MCF 10A (cell line): ENCODE measurements at places on chromosomes 11 and 22.
A peak's percentile ranks its signal among the peaks of the same experiment; 100 is the strongest.

DNA sequence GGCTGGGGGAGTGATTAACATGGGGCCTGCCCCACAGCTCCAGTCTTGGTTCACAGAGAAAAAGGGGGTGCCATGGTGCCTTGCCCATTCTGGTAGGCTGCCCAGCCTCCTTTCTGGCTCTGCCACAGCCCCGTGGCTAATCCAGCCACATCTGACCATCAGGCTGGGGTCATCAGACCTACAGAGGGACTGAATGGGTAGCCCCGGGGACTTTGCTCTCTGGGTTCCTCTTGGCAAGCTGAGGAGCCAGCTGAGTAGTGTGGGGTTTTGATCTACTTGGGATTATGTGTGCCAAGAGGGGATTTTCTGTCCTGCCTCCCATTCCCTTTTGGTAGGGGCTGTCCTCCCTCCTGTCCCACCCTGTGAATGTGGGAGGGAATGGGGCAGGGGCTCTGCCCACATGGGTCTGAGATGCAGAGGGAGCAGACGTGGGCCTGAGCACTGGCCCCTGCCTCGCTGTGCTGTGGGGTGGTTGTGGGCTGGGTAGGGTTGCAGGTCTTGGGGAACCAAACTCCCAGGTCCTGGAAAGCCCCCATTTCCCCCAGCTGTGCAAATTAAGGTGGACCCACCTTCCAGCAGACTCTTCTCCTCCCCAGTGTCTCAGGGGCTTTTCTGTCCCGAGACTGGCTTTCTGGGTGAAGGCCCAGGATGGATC lies 32.0 kb downstream of the CD82 start:
- DNase-seq: no peak

DNA sequence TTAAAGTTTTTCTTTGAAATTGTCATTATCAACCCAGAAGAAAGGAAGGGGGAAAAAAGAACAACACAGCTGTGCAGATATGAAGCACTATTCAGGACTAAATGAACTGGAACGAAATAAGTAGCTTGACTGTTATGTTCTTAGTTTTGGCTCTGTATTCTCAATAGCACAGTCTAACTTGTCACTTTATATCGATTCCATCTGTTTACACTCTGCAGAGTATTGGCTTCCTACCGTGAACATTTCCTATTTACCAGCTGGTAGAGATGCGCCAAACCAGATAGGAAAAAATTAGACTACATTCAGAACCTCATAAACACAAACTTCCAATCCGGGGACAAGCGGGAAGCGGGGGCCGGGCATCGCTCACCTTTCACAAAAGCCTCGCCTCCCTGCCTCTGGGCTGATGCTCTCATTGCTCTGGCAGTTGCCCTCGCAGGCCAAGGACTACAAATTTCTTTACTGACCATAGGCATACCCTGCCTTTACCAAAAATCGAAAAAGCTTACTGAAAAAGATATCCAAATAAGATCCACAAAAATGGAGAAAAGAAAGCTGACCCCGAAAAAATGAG lies 66.2 kb downstream of the EFCAB6 start:
- DNase-seq: no peak

GRCh38 chr11:32344946-32345345 lies 90.4 kb downstream of the WT1 start:
- no peak for DNase-seq

GRCh38 chr11:127191689-127192088 lies 191.1 kb upstream of the KIRREL3 start:
- no peak for DNase-seq

DNA sequence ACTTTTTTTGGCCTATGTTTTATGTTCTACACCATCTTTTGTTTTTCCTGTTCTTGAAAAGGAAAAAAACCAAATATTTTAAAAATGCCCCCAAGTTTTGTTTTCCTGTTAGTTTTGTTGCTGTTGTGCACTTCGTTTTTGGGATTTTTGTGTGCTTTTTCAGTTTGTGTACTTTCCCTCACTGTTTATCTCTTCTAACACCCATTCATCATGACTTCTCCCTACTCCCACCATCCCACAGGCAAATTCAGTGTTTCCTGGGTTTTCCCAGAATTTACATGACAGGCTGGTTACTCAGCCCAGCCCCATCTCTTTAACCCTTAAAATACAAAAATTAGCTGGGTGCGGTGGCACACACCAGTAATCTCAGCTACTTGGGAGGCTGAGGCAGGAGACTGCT lies 15.6 kb downstream of the TMEM123 start:
- no peak for DNase-seq

DNA sequence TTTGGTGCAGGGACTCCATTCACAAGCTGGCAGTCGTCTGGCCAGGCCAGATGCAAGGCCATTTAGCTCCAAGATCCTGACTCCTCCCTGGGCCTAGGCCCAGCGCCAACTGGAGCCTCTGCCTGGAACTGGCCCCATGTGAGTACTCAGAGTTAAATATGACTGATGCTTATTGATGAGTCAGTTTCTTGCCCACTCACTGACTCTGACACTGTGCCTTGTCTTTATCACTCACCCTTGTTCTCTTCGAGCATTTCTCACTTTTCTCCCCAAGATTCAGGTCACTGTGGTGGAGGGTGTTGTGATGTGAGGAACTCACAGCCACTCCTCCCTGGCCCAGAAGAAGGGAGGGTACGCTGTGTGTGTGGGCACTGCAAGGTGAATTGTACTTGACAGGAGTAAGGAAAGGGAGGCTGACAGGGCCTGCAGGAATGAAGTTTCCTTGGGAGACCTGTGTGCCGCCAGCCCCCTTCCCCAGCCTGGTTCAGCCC lies 23.2 kb upstream of the ST3GAL4 start:
- DNase-seq: peak; percentile 94

DNA sequence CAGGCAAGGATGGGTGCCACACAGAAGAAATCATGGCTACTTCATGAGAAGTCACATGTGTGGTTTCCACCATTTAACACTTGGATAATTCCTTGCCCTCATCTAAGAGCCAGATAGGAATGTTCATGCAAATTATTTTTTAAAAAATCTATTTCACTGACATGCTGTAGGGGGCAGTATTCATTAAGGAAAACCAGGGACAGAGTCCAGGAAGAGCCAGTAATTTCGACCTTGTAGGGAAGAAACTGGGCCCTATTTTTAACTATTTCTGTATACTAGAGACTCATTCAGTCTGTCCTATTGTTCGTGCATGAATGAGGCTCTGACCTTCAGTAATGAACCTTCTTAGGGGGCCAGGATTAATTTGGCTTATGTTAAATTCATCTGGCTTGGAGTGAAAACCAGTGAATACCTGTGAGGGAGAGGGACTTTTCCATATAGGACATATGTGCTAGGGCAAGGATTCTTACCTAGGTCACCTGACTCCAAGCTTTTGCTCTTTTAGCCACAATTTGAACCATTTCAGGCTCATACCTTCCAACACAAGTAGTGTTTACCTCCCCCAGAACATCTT lies 192.7 kb downstream of the NAV2 start:
- peak; percentile 35 for DNase-seq

- DNase-seq: peak; percentile 71
Measured at GRCh38 chr11:74443071-74443864, 24.1 kb downstream of the KCNE3 start.

- DNase-seq: peak; percentile 27
Measured at GRCh38 chr22:29733362-29734201, 13.8 kb downstream of the CABP7 start.

GRCh38 chr22:38767313-38767712 lies 11.5 kb upstream of the SUN2 start:
- no peak for DNase-seq

GRCh38 chr11:129968591-129969419 lies 33.8 kb downstream of the PRDM10 start:
- DNase-seq: no peak

DNA sequence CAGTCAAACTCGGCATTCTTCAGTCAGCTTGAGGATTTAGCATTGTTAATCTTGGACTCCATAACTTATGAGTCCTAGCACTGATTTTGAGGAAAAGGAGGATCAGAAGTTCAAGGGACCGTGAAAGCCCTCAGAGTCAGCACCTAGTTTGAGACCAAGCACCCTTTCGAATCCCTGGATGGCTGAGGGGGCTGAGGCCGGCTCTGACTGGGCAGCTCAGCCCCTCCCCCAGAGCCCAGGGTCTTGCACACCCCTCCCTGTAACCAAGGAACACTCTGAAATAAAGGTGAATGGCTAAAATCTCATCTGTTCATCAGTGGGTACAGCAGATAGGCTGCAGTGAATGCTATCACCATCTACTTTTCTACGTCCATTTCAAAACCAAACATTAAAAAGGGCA lies 27.3 kb downstream of the SLC25A18 start:
- DNase-seq: no peak

DNA sequence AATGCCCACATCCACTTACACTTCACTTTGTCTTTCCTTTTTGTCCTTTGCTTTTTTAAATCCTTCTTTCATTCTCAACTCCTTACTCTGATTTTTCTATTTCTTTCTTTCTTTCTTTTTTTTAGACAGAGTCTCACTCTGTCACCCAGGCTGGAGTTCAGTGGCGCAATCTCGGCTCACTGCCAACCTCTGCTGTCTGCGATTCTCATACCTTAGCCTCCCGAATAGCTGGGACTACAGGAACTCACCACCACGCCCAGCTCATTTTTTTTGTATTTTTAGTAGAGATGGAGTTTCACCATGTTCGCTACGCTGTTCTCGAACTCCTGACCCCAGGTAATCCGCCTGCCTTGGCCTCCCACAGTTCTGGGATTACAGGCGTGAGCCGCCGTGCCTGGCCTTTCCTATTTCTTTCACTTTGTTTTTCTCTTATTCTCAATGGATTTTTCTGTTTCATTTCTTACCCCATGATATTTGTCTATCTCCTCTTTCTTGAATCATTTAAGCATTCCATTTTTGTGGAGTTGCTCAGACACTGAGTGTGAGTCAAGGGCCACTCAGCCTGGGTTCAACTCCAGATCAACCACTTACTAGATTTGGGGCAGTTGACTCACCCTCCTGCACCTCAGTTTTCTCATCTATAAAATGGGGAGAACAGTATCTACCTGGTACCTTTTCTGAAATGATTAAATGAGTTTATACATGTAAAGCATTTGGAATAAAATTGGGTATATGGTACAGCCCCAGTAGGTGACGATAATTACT lies 7.6 kb downstream of the KCNJ5 start:
- peak; percentile 85 for DNase-seq

- peak; percentile 92 for DNase-seq
Measured at GRCh38 chr22:37904572-37905533, 1.2 kb upstream of the MICALL1 start.

- DNase-seq: no peak
Measured at GRCh38 chr11:114215428-114215827, 80.8 kb upstream of the NNMT start.

GRCh38 chr22:48099251-48099650 lies 1336.8 kb downstream of the TBC1D22A start:
- no peak for DNase-seq

DNA sequence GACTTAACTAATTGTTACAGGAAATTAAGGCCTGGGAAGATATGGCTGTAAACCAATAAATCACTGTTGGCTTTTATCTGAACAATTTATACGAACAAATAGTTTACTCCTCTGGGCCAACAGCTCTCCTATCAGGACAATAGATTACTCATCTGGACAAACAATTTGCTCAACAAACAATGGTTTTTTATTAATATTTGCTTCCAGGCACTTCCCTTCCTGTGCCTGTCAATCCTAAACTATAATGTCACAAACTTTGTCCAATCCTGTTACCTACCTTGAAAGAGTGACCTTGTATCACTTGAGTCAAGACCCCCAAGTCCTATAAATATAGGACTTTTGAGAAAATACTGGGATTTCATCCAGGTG lies 87.6 kb upstream of the OR9Q1 start:
- DNase-seq: no peak

DNA sequence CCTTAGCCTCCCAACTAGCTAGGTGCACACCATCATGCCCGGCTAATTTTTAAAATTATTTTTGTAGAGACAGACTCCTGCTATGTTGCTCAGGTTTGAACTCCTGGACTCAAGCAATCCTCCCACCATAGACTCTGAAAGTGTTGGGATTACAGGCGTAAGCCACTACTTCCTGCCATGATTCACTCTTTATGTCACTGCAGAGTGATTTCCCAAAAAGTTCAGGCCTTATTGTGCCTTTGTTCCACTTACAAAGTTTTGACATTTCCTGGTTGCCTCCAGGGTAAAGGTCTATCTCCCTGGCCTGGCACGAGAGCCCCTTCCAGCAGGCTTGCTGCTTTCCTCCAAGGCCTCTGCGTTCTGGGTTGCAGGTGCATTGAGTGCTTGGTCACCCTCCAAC lies 44.6 kb upstream of the RIC3 start:
- no peak for DNase-seq

DNA sequence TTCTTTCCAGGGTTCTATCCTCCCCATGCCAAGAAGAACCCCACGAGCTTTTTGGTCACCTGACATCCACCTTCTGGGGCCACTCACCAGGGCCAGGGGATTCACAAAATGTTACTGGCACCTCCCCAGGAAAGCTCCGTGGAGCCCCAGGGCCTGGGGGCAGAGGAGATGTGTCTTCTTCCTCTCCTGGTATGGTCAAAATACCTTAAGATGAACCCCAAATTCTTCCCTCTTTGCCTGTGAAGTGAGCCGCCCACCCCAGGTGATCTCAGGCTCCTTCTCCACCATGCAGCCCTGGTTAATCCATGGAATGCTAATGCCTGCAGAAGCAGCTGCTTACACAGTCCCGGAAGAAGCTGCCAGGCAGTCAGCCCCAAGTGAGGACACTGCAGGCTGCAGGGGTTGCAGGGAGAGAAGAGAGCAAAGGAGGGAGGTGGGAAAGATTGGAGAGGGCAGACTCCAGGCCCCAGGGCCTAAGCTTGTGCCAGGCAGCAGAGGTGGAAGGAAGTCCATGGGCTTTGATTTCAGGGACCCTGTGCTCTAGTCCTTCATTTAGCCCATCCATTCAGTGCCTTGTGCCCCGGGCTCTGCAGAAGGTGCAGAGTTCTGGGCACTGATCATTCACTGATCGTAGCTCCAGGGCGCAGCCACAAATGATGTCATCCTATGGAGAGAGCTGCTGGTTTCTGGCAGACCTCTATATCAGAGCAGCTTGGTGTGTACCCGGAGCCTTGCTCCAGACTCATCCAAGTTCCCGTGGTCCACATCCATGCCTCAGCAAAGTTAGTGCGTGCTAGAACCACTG lies 127.9 kb upstream of the NECTIN1 start:
- no peak for DNase-seq

GRCh38 chr11:86606270-86606835 lies 66.1 kb downstream of the ME3 start:
- DNase-seq: no peak

DNA sequence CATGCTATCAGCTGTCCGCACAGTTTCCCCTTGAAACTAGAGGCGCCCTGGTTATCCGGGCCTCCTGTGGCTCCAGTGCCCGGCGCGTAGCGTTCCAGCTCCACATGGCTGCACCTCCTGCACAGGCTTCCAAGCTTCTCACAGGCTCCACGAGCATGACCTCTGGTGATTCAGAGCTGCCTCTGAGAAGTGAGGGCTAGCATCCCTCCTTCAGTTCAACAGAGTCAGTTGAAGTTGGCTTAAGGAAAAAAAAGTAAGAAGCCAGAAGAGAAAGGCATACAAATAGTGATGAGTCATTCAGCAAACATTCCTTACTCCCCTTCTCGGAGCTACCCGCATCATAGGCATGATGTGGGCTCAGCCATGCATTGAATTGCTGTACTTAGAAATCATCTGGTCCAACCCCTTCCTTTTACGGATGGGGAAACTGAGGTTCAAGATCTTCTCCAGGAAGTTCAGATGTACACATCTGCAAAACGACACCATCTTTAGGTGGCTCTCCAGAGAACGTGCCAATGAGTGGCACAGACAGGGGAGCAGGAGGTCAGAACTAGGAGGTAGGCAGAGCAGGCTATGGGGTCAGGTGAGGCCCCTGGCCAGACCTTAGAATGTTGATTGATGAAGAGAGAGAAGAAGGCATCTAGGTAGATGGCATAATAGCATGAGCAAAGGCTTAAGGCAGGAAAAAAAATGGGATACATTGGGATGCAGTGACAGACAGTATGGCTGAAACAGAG lies 216.3 kb upstream of the TBCEL start:
- DNase-seq: peak; percentile 47

- no peak for DNase-seq
Measured at GRCh38 chr11:86383041-86383955, 8.6 kb downstream of the CCDC81 start.
